Omental fat pad (tissue), 4 donors: ENCODE measurements at places on chromosomes 3 and 15.

DNA sequence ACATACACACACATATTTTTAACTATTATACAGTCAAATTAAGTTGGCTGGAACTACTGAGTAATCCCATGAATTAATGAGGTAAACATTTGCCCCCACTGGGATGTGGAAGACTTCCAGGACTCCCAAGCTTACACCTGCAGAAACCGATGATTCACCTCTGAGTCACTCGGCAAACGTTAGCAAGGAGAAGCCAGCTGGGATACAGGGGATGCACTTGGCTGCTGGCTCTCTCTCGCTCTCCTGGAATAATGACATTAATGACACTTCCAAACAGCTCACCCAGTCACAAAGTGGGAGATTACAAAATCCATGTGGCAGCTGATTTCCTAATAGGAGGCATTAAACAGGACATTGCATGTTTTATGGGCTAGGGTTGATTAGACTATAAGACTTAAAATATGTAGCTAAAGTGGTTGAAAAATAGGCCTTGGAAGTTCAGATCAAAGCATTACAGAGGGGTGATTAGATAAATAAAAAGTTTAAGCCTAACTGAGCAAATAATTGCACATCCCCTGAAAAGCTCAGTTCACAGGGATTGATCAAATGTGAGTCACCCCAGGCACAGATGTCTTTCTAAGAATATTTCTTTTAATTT is 500.9 kb downstream of the SOX2 start:
- DNase-seq = no peak

GRCh38 chr15:71185706-71186105 is 70.4 kb downstream of the THSD4 start:
- DNase-seq = no peak

- no peak for DNase-seq
Measured at GRCh38 chr3:144390786-144391185, 419.2 kb downstream of the DIPK2A start.

DNA sequence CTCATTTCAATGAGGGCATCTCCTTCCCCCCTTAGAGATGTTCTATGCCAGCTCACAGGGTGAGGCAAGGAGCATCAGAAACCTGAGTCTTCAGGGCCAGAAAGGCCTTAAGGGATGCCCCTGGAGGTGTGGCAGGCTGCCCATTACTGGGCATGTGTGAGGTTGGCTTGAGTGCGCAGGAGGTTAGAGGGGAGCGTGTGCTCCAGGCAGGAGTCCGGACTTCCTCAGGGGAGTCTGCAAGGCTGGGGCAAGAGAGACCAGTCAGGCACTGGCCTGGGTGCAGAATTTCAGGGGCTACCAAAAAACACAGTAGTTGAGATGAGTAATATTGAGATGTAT is 1.9 kb downstream of the LOXL1 start:
- no peak for DNase-seq

DNA sequence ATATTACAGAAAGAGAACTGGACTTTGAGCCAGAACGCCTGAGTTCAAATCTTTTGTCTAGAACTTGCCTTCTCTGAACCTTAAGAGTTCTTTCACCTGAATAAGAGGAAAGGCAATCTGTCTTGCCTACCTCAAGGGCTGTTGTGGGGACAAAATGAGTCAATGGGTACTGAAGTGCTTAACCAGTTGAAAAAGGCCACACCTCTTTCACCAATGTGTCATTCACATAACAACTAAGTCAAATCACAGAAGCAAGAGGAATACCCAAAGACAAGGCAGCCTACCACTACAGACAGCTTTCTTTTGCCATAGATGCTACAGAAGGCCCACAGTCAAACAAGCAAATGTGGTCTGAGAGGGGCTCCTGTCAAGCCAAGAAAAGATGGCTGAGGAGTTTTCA is 39.7 kb downstream of the NBEAL2 start:
- DNase-seq = no peak

DNA sequence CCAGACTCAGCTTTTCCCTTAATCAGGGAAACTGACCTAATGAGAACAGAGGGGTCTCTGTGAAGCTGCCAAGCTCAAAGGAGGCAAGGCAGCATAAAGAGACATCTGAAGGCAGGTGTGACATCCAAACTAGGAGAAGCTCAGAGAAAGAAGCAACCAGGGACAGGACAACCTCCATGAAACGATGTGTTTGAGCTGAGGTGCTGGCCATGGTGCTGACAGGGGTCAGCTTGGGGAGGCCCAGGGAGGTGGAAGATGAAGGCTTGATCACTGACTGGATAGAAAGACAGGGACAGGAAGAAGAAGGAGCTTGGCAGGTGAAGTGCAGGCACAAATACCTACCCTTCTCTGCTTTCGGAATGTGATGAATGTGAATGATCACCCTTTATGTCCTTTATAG is 179.5 kb upstream of the NSMCE3 start:
- no peak for DNase-seq

- no peak for DNase-seq
Measured at GRCh38 chr15:76501726-76502125, 165.2 kb downstream of the ISL2 start.

GRCh38 chr3:66498687-66499621 is 1.9 kb downstream of the LRIG1 start:
- no peak for DNase-seq

- DNase-seq = no peak
Measured at GRCh38 chr3:143119009-143119914, at the start of gene CHST2. Gene CHST2, plus strand, starts transcription at chr3:143119771. Its CDS starts 1,046 bp downstream, at chr3:143120817.

- DNase-seq = no peak
Measured at GRCh38 chr3:185926445-185926844, 11.4 kb downstream of the TRA2B start.

GRCh38 chr15:40295877-40296560 is 11.7 kb downstream of the PLCB2 start:
- no peak for DNase-seq

DNA sequence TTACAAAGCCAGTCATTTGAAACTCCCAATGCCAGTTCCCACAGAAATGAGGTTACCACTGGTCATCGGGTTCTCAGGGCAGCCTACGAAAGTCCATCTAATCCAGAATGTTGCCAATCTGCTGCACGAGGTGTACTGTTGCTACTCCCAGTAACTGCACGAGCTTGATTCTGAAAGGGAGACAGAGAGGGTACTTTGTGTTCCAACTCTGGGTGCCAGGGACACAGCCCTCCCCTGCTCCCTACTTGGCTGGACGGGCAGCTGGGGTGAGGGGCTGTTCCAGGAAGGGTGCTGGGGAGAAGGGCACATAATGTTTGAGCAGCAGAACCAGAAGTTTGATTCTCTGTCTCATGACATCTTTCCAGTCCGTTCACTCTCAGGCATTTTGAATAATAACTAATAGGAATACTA is 27.1 kb upstream of the OSBPL11 start:
- no peak for DNase-seq

GRCh38 chr3:52202384-52203077 is 4.6 kb downstream of the ALAS1 start:
- DNase-seq = no peak

- no peak for DNase-seq
Measured at GRCh38 chr3:374459-374858, 177.9 kb downstream of the CHL1 start.

GRCh38 chr3:137542049-137542448 is 222.1 kb upstream of the SOX14 start:
- no peak for DNase-seq

- no peak for DNase-seq
Measured at GRCh38 chr3:18159681-18160080, 265.5 kb downstream of the SATB1 start.
